ENCODE measurements at places on chromosomes 12 and 14. TPM values are rescaled to one million over a fixed set of nuclear protein-coding genes. Genes with fewer than 3 reads are reported as not detected.

DNA sequence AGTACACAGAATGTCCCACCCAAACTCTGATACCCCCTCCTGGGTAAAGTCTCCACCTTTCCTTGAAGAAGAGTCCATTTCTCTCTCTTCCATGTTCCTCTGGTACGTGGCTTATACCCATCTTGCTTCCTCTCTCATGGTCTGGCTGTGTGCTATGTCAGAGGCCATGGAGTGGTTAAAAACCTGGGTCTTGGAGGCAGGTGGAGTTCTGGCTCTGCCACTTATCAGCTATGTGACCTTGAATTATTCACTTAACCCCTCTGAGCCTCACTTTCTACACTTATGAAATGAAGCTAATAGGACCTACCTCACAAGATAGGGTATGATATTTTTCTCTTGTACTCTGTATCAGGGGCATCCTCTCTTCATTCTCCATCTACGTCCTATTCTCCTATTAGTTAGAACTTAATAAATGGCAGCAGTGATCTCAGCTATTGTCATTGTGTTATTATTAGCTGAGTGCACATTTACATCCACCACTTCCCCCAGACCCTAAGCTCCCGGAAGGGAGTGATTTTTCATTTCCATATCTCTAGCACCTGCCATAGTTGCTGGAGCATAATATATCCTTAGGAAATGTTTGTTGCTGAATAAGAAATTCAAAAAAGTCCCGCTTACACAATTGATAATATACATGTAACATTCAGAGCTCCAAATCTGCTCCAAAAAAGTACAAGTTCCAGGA lies 59.8 kb upstream of the NOS1 start:
- DNase-seq: no peak

- DNase-seq: no peak
Observed at GRCh38 chr12:58044966-58045365, 103.6 kb downstream of the ATP23 start.

The PCED1B gene
- 6.6 TPM for polyA plus RNA-seq

DNA sequence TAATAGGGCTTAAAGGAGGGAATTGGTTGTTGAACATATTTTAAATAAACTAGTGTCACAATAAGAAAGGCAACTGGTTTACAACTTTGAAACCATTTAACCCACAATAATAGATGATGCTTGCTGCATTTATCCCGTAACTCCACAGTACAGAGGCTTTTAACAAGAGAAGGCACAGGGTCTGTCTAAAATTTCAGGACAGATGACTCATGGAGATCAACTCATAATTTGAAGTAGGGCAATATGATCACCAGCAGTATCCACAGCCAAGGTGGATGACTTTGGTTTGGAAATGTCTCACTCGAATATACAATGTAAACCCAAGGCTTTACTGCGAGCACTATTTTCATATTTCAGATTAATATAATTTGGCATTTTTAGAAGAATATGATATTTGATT lies 340.2 kb downstream of the LRIG3 start:
- no peak for DNase-seq

The PDE3A gene
- 12.8 TPM for polyA plus RNA-seq

DNA sequence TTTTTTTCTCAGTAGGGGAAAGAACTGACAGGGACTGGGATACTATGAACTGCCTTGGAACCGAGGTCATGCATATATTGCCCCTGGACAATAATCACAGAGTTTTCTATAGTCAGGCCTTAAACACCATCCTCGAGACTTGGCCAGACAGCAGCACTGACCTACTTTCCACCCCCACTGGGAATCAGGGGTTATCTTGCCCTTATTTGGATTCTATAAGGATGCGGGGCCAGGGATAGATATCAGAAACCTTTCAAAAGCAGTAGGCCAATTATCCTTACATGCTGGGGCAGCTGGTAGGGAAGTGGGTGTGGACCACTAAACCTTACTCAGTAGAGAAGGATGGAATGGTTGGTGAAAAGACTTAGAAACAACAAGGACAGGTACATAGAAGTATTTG lies 2.0 kb downstream of the ZNF219 start:
- no peak for DNase-seq

The GPR65 gene
- polyA plus RNA-seq: 0.13 TPM

DNA sequence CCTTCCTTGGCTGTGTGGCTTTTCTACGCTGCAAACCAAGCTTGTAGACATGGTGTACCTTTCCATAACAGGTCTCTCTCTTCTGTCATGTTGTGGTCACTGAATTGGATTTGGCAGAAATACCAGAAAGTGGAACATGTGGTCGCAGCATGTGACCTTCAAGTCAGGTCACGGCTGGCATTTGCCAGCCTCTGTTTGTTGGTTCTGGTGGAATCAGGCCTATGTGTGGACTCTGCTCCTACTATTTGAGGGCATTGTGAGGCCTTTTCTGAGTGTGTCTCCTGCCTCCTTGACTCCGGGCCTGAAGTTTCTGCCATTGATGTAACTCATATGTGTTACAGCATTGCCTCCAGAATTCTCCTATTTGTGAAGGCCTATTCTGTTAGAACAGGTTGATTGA lies 116.7 kb downstream of the CACNA1C start:
- DNase-seq: no peak

GRCh38 chr12:64609536-64610078 lies 688 bp upstream of the RASSF3 start:
- peak; percentile 11 for DNase-seq

The TAS2R19 gene
- polyA plus RNA-seq: 0.16 TPM

- no peak for DNase-seq
Observed at GRCh38 chr14:28307506-28307905, 459.1 kb upstream of the FOXG1 start.

The LRRC43 gene
- polyA plus RNA-seq: 1.7 TPM

- DNase-seq: no peak
Observed at GRCh38 chr12:19191089-19191488, 61.6 kb downstream of the PLEKHA5 start.

DNA sequence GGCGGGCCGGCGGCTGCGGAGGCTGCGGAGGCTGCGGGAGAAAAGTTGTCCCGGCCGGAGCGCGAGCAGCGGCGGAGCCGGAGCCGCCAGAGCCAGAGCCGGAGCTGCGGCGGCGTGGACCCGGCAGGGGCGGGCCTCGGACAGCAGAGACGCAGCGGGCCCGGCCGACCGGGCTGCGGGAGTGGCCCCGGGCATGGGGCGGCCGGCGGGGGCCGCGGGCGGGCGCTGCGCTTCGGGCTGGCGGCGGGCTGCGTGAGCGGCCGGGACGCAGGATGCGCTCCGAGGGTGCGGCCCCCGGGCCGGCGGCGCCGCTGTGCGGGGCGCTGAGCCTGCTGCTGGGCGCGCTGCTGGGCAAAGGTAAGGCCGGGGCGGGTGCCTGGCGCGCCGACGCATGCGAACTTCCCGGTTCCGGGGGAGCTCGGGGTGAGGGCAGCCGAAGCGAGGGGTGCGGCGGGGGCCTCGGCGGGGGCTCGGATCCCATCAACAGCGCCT lies at the start of gene TMEM132C:
TMEM132C (plus strand) TSS at position 40 of the 492 bp plus-strand sequence; CDS start at position 273, 233 bp downstream.
- peak; percentile 40 for DNase-seq

GRCh38 chr12:7023114-7023513 lies 4.8 kb upstream of the LPCAT3 start:
- no peak for DNase-seq

GRCh38 chr14:101854366-101854765 lies 92.9 kb downstream of the PPP2R5C start:
- DNase-seq: no peak

GRCh38 chr12:89521364-89522223 lies 3.0 kb downstream of the GALNT4 start:
- DNase-seq: no peak

DNA sequence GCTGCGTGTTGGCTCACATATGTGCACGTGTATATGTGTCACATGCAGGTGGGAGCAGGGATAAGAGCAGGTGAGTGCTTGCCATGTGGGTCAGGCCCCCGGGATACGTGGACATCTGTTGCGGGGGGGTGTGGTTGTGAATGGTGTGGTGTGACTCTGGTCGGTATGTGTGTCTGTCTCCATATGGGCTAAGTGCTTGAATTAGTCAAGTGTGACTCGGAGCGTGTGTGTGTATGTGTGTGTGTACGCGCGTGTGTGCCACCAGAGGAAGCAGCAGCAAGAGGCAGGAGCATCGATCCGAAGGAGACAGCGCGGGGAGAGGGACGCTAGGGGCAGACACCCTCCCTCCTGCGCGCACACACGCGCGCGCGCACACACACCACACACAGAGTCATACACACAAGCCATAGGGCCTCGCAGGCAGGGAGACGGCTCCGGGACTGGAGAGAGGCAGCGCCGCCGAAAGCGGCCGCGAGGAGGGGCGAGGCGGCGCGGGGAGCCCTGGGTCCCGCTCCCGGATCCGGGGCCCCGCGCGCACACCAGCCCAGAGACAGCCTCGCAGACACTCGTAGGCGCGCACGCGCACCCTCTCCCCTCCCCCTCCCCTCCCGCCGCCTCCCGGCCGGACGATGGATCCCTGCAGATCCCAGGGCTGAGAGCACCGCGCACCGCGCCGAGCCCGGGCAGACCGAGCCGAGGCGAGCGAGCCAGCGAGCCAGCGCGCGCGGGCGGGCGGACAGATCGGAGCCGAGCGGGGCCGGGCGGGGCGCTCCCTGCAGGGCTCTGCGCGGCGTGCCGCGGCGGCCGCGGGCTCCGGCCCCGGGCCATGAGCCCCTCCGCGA lies at the start of gene ASIC1:
ASIC1 (plus strand) TSS at position 597 of the 842 bp plus-strand sequence. CDS start 1,171 bp downstream, outside the sequence.
- peak; percentile 85 for DNase-seq

GRCh38 chr12:104551-105081 lies 38.0 kb downstream of the IQSEC3 start:
- DNase-seq: peak; percentile 41

DNA sequence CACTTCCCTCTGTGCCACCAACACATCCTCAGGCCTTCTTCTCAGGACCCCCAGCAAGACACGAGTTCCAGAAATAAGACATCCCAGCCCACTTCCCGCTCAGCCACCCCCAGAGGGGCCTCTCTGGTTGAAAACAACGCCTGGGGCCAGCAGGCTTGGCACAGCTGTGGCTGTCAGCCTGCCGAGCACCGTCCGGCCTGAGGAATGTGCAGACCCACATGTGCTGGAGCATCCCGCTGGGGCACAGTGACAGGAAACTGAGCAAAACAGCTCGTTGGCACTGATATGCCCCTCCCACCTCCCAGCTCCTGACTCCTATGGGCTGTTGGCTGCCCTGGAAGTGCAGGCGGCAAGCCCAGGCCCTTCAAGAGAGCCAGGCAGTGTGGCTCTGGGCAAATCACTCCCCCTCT lies 1.4 kb downstream of the SYNE3 start:
- peak; percentile 51 for DNase-seq

GRCh38 chr14:22432348-22432976 lies 156.6 kb downstream of the DAD1 start:
- DNase-seq: peak; percentile 74

DNA sequence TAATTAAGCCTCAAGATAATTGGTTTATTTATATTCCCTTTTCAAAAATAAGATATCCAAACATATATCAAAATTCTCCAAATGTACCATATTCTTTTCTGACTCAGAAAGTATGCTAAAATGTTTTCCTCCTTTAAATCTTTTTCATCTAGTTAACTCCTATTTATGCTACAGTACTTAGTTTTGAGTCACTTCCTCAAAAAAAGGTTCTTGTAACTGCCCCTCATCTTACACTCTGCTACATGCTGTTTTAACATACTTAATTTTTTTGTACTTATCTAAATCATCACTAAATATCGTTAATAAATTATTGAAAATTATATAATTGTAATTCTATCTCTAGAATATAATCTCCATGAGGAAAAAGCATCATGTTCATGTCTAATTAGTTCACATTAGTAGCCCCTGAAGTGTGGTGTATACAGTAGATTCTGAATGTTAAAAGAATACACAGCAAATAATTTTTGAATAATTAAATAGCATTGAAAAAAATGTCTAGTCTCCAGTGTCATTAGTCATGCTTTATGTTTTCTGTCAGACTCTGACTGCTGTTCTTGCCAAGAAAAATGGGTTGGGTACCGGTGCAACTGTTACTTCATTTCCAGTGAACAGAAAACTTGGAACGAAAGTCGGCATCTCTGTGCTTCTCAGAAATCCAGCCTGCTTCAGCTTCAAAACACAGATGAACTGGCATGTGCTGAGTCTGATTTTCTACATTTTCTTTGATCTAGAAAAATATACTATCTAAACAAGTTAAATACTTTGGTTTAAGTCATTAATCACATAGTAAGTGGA lies 3.5 kb downstream of the KLRD1 start:
- no peak for DNase-seq

- DNase-seq: no peak
Observed at GRCh38 chr14:28875934-28876571, 109.5 kb downstream of the FOXG1 start.

The TSPAN9 gene
- 19.8 TPM for polyA plus RNA-seq

Data from hepatocyte (in vitro differentiated cells).